Nucleus accumbens (tissue), 56 donors: ENCODE measurements at places on chromosomes 2 and 18.

DNA sequence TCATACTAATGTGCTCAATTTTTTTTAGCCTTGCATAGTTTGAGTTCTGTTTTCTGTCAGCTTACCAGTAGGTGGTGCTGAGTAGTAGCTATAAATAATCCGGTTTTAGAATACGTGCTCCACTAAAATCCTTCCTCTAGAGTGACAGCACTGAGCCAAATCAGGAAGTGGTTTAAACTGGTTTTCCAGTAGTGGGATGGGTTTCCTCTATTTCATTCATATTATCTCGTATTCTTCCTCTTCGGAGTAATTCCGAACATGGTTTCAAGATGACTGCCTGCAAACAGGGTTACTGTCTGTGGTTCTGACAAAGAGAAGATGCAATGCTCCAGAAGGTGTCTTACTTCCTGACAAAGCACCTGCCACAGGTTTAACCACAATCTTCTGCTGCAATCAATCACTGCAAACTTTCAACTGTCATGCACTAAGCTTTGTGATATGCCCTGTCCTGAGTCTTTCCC is 496.9 kb upstream of the VRK2 start:
- no peak for DNase-seq

- DNase-seq: no peak
Measured at GRCh38 chr18:67574749-67575148, 58.2 kb upstream of the DSEL start.

DNA sequence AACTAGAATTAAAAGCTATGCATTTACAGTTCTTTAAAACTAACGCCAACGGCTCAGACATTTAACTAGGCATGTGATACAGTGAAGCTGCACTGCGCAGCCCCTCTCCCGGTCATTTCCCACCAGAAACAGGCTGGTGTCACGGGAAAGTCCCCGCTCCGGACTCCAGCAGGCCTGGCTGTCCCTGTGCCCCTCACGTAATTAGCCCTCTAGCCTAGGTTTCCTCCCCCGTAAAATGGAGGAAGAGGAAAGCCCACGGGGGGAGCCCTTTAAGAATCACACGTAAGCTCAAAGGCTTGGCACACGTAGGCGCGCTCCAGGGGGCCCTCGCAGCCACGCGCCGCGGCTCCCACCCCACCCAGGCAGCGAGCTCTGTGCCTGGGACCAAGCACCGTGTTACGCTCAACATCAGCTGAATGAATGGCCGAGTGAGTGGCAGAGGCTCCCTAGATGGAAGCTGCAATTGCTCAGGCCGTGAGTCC is 48.0 kb downstream of the KCNIP3 start:
- no peak for DNase-seq

GRCh38 chr2:209145941-209146681 is 277.7 kb upstream of the MAP2 start:
- DNase-seq: no peak

DNA sequence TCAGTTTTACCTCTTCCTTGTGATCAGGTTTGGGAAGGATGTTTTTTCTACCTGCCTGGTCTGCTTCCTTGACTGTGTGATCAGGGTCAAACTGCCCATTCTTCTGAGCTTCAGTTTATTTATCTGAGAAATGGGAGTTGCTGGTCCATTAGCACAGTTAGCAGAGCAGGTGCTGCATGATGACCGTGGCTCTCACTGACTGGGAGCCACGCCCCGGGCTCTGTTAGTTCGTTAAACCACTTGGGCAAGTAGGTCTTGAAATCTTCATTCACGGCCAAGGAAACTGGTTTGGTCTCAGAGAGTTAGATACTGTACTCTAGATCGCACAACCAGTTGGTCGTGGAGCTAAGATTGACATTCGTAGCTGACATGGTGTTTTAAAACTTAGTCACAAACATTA is 41.7 kb downstream of the INPP5D start:
- DNase-seq: no peak

DNA sequence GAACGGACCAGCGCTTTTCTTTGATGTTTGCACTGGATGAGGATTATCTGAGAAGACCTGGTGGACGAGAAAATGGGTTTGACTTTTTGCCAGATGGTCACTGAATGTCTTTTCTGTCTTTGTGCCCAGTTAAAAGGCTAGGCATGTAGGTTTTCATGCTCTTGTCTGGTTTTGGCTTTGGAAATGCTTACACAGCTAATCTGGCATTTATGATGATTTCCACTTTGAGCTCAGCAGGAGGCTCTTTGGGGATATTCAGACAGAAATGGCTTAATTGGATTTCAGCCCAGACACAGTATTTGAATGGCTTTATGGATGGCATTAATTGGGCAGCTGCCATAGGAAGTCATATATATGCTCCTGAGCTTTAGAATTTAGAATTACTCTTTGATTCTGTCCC is 59.6 kb downstream of the NCK2 start:
- DNase-seq: no peak

DNA sequence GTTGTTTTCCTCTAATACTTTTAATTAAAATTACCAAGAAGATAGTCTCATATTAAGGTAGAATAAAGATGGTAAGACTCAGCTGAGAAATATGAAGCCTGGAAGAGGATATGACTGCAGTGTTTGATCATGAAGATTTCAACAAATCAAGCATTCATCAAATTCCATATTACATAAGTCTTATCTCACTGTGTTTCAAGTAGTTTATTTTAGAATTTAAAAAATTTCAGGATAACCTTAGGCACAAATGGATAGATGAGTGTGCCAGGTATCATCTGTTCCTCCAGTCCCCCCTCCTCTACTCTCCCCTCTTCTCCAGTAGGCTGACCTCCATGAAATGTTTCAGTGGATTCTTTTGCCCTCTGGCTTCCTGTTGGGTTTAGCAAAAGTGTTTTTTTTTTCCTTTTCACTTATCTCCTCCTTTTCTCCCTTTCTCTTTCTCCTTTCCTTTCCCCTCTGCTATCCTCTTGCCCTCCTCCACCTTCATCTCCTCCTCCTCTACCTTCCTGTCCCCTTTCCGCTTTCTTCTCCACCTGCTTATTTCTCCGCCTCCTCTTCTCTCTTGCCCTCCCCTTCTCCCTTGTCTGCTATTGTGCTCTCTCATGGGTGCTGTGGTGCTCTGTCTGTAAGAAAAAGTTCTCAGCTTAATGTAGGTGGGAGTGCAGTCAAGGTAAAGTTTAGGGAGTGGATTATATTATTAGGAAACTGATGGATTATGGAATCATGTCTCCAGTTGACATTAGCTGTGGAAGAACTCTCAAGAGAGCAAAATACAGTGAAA is 72.8 kb downstream of the ABI2 start:
- no peak for DNase-seq

DNA sequence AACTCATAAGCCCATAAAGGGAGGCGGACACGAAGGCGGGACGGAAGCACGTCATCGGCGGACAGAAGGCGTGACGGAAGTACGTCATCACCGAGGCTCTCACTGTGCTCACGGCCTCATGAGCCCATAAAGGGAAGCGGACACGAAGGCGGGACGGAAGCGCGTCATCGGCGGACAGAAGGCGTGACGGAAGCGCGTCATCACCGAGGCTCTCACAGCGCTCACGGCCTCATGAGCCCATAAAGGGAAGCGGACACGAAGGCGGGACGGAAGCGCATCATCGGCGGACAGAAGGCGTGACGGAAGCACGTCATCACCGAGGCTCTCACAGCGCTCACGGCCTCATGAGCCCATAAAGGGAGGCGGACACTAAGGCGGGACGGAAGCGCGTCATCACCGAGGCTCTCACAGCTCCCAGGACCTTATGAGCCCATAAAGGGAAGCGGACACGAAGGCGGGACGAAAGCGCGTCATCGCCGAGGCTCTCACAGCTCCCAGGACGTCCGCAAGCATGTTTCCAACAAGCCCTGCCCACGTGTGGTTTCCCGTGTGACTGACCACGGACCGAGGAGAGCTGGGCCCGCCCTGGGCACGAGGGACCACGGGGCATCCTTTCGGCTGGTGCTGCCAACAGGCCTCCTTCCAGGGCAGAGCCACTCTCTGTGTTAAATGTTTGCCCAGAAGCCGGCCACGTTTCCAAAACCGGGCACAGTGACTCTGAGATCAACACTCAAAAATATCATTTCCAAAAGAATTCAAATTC is 182.7 kb upstream of the SALL3 start:
- DNase-seq: no peak

DNA sequence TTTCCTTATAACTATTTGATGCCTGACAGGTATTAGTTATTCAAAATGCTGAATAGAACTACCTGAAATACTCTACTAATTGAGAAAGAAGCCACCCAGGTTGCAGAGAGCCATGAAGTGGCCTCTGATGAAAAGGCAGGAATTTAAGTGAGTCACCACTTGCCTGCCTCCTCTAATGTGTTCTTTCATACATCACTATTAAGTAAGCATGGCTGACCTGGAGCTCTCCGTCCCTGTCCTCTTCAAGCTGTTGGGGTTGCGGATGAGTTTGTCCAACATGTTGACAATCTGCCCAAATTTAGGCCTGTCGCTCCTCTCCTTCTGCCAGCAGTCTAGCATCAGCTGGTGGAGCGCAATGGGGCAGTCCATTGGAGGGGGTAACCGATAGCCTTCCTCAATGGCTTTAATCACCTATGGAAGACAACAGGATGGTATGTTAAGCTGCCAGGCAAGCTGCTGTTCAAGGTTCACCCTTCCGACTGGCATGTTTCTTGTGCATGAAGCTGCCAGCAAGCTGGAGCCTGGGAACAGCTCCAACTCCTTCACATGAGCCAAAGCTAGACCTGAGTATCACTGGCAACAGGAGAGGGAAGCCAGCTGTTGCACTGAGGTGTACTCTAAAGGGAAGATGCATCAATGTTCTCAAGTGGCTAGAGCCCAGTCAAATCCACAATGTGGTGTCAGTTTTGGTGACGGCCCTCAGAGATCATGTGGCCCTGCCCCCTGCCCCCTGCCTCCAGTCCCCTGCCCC is 142.2 kb downstream of the EPHA4 start:
- DNase-seq: no peak

- no peak for DNase-seq
Measured at GRCh38 chr2:140442319-140442718, 1662.1 kb upstream of the NXPH2 start.

- no peak for DNase-seq
Measured at GRCh38 chr2:152462779-152463178, 127.8 kb downstream of the FMNL2 start.

DNA sequence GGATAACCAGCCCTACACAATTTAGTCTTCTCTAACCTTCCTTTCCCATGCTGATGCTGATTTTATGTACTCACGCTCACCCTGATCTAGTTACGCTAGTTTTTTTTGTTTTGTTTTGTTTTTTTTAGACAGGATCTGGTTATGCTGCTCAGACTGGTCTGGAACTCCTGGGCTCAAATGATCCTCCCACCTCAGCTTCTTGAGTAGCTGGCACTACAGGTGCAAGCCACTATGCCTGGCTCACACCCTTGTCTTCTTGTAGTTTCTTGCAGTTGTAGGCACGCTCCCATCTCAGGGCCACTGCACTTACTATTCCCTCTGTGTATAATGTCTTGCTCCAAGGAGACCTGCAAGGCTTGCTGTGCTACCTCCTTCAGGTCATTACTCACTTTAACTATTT is 6.2 kb downstream of the PELI1 start:
- no peak for DNase-seq

DNA sequence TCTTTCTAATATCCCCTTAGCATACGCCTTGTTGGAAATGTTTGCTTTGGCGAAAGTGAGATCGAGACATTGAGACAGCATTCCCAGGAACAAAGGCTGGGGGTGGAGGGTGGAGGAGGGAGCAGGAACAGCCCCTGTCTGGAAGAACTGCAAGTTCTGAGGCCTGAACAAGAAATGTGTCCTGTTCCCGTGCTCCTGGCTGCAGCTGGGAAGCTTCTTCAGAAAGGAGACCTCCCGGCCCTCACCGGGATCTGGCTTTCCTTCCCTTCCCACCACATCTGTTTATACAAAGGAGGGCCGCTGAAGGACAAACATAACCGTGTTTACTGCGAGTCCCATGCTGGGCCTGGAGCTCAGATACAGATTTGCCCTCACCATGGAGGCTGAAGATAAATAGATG is 35.9 kb downstream of the AFF3 start:
- no peak for DNase-seq

- no peak for DNase-seq
Measured at GRCh38 chr18:59432803-59433597, 73.9 kb upstream of the LMAN1 start.

- no peak for DNase-seq
Measured at GRCh38 chr18:13273800-13274199, 55.2 kb downstream of the LDLRAD4 start.

- DNase-seq: no peak
Measured at GRCh38 chr2:126828051-126828450, 70.6 kb upstream of the TEX51 start.

DNA sequence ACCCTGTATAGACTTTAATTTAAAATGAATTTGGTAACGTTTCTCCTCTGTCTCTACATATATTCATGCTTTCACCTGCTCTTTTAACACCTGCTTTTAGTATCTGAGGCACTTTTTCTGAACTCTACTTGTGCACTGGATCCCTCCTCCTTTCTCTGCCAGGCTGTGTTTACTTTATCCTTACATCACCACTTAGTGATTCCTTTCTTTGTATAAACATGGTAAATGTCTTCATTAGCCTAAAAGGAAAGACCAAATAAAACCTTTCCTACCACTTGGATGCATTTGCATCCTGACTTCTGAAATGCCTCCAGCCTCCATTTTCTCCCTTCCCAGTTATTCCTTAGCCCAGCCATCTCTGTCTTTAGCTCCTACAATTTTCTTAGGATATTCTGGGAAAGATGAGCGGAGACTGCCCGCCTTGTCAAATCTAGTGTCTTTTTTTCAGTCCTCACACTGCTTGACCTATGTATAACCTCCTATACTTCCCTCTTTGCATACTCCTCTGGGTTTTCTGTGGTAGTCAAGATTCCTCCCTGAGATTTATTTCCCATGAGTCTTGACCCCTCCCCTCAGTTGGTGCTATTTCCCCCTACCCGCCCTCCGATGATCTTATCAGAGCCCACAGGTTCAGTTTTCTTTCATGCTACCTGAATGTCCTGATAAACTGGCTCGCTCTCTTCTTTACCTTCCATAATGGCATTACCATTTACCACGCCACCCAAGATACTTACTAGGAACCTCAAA is 44.8 kb downstream of the REL start:
- no peak for DNase-seq

DNA sequence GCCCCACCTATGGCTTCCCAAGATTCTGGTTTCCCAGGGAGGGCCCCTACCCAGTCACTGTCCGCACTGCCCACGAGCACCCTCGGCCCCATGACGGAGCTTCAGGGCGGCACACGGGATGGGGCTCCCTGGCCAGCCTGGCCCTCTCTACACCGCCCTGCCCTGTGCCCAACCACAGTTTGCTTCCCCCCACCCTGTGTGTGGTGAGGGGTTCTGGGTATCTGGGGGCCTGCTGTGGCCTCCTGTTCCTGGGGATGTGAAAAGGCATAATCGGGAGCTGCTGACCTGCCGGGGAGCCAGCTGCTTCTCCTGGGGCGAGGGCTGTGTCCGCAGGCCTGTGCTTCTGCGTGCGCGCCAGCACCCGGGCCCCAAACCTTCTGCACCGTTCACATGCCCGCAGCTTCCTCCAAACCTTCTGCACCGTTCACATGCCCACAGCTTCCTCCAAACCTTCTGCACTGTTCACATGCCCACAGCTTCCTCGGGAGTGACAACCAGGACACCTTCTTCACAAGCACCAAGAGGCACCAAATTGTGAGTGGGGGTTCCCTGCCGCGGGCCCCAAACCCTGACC is 12.4 kb downstream of the ANO7 start:
- no peak for DNase-seq
